ENCODE measurements at places on chromosomes 4 and X.

- DNase-seq = no peak
Observed at GRCh38 chr4:100823993-100824323, 306.1 kb upstream of the EMCN start.

GRCh38 chrX:22383988-22384387 lies 111.3 kb downstream of the CBLL2 start:
- DNase-seq = no peak

- no peak for DNase-seq
Observed at GRCh38 chr4:86329431-86329830, 30.4 kb downstream of the MAPK10 start.

- no peak for DNase-seq
Observed at GRCh38 chrX:3191201-3191600, 149.9 kb downstream of the ARSF start.

- no peak for DNase-seq
Observed at GRCh38 chr4:152437561-152437960, 98.3 kb downstream of the FBXW7 start.

DNA sequence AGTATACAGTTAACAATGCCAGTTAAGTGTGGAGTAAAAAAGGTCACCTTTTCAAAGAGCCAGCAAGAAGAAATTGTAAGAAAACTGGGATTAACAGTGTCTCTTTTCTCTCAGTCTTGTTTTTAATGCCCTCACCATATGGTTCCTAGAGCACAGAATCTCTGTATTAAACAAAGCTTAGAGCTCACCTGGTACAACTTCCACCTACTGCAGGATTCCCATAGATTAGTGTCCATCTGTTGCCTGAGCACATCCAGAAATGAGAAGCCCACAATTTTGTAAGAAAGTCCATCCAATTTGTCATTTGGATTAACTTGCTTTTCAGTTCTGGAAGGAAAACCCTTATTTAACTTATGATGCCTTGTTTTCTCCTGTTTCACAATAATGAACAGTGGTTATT lies 1037.1 kb downstream of the STPG2 start:
- no peak for DNase-seq

GRCh38 chr4:26048950-26049349 lies 134.9 kb downstream of the SMIM20 start:
- no peak for DNase-seq

- DNase-seq = no peak
Observed at GRCh38 chr4:6110681-6111353, 89.5 kb downstream of the JAKMIP1 start.

DNA sequence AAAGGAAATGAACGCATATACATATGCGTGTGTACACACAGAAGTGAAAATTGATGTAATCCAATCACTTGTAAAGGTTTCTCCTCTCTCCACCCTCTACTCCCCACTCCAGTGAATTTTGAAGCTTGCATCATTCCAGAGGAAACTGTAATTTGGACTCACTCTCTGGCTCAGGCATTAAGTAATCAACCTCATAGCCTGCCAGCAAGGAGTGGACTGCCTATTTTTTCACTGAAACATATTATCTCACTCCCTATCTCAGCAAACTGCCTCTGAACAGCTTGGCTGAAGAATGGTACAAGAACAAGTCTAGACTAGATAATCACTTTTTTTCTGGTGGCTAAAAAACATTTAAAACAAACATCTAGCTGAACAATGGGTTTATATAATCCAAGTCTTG lies 124.2 kb downstream of the C4orf51 start:
- DNase-seq = peak; percentile 16

GRCh38 chrX:66677430-66677829 lies 38.6 kb upstream of the EDA2R start:
- no peak for DNase-seq

Data from CD14-positive monocyte (primary cell).